ENCODE measurements at places on chromosomes 16 and 17. TPM values are rescaled to one million over a fixed set of nuclear protein-coding genes. Genes with fewer than 3 reads are reported as not detected.

CD300LB gene
- 0.17 TPM for total RNA-seq

CIBAR2 gene
- total RNA-seq: not detected

CHST4 gene
- not detected for total RNA-seq

TMIGD1 gene
- not detected for total RNA-seq

GRCh38 chr16:28597692-28598261, 927 bp upstream of the SULT1A2 start:
- DNase-seq: no peak

Measured in natural killer cell treated with Interleukin-12 subunit alpha and Interleukin-12 subunit beta and Interleukin-15 and Interleukin-18, amount 100 ng/mL, for 72 hours (primary cell).